ENCODE measurements at places on chromosomes 3 and 15. TPM values are rescaled to one million over a fixed set of nuclear protein-coding genes. Genes with fewer than 3 reads are reported as not detected.
A peak's percentile ranks its signal among the peaks of the same experiment; 100 is the strongest.

DNA sequence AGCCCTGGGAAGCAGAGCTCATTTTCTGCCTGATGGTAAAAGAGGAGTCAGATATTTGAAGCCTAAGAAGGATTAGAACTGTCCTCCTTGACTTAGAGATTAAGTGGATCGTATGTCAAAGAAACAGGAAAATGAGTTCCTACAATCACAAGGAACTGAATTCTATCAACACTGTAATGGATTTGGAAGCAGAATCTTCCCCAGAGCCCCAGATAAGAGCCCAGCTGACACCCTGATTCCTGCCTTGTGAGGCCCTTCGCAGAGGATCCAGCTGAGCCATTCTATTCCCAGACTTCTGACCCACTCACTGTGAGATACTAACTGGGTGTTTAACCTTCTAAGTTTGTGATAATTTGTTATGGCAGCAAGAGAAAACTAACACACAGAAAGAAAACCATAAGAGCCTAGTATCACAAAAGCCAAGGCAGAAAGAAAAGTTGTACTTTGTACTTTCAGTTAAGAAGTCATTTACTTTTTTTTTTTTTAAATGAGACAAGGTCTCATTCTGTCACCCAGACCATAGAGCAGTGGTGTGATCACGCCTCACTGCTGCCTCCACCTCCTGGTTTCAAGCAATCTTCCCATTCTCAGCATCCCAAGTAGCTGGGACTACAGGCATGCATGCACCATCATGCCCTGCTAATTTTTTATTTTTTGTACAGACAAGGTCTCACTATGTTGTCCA is 61.1 kb upstream of the ZBTB20 start:
- no peak for DNase-seq

GRCh38 chr15:91316126-91316525 is 216.1 kb downstream of the SV2B start:
- no peak for DNase-seq

DNA sequence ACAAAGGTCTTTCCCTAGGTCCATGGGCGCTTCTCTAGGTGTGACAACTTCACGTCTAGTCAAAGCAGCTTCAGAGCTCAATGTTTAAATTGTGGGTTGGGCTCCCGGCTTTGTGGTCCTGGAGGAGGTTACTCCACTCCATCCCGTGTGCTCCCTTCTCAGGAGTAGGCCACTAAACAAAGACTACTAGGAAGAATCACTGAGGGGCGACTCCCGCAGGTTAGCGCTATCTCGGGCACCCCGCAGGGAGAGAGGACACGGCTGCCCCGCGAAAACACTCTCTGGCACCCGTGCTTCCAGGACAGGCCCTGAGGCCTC is 500 bp downstream of the PARP6 start:
- DNase-seq, result no peak

- DNase-seq, result no peak
These were observed 20.4 kb downstream of the TMOD3 start for GRCh38 chr15:51849860-51850259.

GRCh38 chr15:38531509-38531908 is 33.1 kb downstream of the RASGRP1 start:
- no peak for DNase-seq

GRCh38 chr15:89172921-89173320 is 48.5 kb downstream of the RLBP1 start:
- no peak for DNase-seq

GRCh38 chr3:187072102-187072501 is 67.2 kb downstream of the RPL39L start:
- DNase-seq, result no peak

DNA sequence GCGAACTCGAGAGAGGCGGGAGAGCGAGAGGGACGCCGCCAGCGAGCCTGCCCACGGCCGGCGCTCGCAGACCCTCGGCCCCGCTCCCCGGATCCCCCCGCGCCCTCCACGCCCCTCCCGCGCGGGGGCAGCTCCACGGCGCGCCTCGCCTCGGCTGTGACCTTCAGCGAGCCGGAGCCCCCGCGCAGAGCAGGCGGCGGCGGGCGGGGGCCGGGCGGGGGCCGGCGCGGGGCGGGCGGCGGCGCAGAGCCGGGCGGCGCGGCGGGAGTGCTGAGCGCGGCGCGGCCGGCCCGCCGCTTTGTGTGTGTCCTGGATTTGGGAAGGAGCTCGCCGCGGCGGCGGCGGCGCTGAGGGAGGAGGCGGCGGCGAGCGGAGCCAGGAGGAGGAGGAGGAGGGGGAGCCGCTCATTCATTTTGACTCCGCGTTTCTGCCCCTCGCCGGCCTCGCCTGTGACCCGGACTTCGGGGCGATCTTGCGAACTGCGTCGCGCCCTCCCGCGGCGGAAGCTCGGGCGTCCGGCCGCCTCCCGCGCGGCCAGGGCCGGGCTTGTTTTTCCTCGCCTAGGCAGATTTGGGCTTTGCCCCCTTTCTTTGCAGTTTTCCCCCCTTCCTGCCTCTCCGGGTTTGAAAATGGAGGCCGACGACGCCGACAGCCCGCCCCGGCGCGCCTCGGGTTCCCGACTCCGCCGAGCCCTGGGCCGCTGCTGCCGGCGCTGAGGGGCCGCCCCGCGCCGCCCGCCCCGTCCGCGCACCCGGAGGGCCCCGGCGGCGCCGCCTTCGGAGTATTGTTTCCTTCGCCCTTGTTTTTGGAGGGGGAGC is 524 bp downstream of the IGF1R start:
- DNase-seq, result no peak

DNA sequence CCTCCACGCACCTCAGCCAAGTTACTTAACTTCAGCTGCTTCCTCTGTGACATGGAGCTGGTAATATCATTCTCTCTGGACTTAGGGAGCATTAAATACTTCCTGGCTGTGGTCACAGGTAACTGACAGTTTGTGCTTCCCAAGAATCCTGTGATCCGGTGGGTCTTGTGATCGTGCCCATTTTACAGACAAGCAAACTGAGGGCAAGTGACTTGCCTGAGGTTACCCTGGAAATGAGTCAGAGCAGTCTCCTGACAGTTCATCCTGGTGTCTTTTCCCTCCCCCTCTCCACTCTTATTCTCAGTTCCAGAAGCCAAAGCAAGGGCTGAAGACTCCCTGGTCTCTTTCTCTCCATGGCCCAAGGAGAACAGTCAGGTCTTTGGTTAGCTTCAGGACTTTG is 35.9 kb downstream of the ACAN start:
- no peak for DNase-seq

DNA sequence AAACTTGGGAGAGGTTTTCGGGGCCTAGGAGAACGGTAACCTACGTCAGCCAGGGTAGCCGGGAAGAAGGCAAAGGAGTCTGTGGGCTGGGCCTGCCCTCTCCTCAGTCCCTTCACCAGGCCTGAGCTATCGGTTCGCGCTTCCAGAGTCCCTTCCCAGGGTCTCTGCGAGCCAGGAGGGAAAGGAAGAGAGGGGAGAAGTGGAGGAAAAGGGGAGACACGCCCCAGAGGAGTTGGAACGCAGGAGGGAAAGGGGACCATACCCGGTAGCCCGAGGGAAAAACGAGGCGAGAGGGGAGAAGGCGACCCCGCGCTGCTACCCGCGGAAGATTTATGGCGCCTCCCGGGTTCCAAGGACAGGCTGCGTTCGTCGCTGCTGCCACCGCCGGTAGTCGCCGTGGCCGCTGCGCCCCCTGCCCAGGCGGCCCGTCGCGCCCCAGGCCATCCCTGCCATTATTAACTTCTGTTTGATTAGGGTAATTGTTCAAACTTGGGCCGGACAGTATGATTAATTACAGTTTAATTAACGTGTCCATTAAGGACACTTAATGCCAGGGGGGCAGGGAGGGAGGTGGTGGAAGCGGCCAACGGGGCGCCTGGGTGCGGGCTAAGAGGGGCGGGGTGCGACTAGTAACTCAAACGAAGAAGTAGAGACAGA is 3.4 kb upstream of the SKOR1 start:
- no peak for DNase-seq

- DNase-seq, result no peak
These were observed 660.8 kb downstream of the MECOM start for GRCh38 chr3:169002689-169003088.

DNA sequence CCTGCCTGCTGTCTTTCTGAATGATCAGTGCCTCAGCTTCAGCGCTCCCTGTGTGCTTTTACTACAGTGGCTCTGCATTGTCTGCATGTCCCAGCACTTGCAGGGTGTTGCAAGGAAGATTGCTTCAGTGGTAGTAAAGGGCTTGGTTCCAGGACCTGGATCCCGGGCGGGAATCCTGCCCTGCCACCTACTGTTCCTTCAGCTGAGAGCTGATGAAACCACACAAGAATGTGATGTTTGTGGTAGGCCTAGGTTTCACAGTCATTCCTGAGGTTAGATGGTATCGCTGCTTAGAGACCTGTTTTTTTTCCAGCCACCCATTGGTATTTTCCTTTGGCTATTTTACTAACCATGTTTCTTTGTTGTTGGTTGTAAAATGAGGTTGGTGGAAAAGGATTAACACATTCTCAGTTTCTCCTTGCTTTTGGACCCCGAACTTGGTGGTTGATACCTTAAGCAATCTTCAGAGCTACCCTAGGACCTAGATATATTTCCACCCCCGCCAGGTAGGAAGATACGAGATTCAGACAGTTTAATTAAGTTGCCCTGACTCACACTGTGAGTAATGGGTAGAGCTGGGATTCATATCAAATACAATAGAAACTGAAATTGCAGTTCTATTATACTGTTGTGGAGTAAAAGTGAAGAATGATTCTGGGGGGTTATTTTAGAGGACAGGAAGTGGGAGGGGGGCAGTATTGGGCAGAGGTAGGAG is 11.4 kb downstream of the GPR87 start:
- DNase-seq, result no peak

GRCh38 chr3:112010636-112011035 is 11.9 kb downstream of the TAGLN3 start:
- DNase-seq, result no peak

DNA sequence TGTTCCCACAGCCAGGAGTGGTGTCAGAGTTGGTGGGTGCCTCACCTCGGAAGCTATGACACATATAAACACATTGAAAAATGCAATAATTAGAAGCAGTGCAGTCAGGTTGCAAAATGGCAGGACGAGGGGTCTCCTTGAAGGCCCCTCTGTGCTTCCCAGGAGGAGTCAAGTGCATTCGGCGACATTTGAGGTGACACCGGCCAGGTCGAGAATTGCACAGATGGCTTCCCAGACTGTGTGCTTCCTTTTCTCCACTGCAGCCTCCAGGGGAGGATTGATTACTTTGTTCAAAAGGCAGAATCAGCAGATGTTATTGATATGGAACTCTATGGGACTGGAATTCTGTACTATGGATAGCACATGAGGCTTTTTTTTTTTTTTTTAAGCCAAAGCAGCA is 163.2 kb downstream of the MINAR1 start:
- no peak for DNase-seq

- peak; percentile 76 for DNase-seq
These were observed 37.5 kb upstream of the IQSEC1 start for GRCh38 chr3:13110678-13111116.

- no peak for DNase-seq
These were observed 618.1 kb downstream of the PYDC2 start for GRCh38 chr3:192079098-192079497.

GRCh38 chr3:126748701-126749546 is 44.9 kb downstream of the CHCHD6 start:
- no peak for DNase-seq

DNA sequence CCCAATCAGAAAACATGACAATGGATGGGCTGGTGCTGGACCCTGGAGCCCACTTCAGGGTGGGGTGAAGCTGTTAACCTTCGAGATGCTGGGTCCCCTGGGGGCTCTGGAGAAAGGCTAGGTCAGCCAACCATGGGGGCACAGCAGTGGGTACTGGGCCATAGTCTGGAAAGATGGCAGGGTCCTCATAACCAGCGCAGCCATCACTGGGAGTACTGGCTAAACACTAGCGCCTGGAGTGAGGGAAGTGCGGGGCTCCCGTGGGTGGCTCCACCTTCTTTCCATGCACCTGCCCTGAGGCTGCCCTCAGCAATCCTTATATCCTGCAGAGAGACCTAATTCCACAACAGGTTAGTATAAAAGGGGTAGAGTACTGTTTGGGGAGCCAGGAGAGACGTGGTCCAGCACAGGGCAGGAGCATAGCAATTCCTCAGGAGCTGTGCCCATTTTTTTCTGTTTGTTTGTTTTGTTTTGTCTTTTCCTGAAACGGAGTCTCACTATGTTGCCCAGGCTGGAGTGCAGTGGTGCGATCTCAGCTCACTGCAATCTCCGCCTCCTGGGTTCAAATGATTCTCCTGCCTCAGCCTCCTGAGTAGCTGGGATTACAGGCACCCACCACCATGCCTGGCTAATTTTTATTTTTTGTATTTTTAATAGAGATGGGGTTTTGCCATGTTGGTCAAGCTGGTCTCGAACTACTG is 122.6 kb upstream of the MEF2A start:
- no peak for DNase-seq

- DNase-seq, result no peak
These were observed 88.0 kb downstream of the TTBK2 start for GRCh38 chr15:42832576-42832975.

GRCh38 chr3:49219132-49219531 is 47.7 kb downstream of the KLHDC8B start:
- DNase-seq, result no peak

DNA sequence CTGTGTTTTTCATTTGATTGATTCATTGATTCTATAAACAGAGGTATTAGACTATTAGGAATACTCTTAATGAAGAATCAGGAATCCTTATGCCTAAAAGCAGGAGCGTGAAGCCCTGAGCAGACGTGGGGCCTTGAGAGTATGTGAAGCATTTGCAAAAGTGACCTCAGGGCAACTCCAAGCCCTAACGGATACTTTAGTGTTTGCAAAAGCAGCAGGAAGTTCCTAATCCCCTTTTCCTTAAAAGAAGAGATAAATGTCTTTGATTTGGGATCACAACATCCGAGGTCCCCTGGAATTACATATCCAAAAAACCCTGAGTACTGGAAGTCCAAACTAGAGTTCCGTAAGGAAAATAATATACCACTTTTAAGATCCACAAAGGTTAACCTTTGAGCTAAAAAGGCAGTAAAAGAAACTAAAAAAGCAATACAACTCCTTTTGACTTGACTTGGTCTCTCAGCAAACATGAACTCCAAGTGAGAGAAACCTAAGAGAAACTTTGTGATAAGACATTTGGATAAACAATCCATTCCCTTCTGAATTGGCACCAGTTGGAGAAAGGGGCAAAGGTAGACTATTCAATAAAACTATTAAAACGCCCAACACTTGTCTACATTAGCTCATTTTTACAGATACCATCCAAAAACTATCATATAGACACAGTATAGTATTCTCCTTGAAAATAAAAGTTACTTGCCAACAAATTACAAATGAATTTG is 27.4 kb downstream of the PRTG start:
- DNase-seq, result no peak

DNA sequence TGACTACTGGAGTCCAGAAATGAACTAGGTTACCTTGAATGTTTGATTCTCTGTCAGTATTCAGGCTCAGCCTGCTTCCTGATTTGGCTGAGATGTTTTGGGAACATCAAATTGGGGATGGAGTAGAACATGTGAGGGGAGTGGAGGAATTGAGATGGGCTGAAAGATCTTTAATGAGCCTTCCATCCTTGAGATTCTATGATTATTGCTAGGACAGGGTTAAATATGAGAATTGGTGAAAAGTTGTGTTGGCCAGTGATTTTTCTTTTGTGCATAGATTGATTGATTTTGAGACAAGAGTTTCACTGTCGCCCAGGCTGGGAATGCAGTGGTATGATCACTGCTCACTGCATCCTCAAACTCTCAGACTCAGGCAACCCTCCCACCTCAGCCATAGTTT is 32.4 kb downstream of the IQGAP1 start:
- no peak for DNase-seq

The GOLGA6D gene
- total RNA-seq, result not detected

The CILP gene
- 0.44 TPM for total RNA-seq

The CCR1 gene
- 0.43 TPM for total RNA-seq

The UBP1 gene
- 90.1 TPM for total RNA-seq

The HCLS1 gene
- total RNA-seq, result 321 TPM

The FAN1 gene
- 26.7 TPM for total RNA-seq

The TEX55 gene
- not detected for total RNA-seq

The ABCC5 gene
- 17.6 TPM for total RNA-seq

The CHRM5 gene
- total RNA-seq, result not detected

Measured in T-cell (primary cell).